ENCODE measurements at places on chromosomes 11 and 22. TPM values are rescaled to one million over a fixed set of nuclear protein-coding genes. Genes with fewer than 3 reads are reported as not detected.

The APBB1 gene
- total RNA-seq: 28.1 TPM

The HYOU1 gene
- total RNA-seq: 101 TPM

The WNT11 gene
- 0.43 TPM for total RNA-seq

The MRGPRX2 gene
- total RNA-seq: not detected

DNA sequence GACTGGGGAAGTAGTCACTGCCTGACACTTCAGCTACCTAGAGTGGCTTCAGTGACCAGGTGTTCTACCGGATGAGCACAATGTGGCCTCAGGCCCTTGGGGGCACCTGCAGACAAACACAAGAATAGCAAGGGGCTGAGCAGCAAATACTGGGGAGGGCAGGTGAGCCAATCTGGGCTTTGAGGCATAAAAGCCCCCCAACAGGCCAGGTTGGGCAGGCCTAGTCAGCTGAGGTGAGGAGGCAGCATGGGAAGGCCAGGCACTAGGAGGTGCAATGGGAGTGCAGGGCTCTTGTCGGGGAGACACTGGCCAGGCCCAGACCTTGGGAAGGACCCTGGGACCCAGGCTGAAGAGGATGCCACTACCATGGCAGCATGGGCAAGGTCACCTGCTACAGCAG, 9.0 kb downstream of the UFD1 start:
- H3K27ac ChIP-seq: no peak overlapping the region
- no peak overlapping the region for H3K4me3 ChIP-seq
- no peaks in the 10 kb centered on the region for H3K27me3 ChIP-seq
- no peaks in the 10 kb centered on the region for H3K4me1 ChIP-seq
- H3K36me3 ChIP-seq: peaks cover 45% of the 10 kb centered on the region

DNA sequence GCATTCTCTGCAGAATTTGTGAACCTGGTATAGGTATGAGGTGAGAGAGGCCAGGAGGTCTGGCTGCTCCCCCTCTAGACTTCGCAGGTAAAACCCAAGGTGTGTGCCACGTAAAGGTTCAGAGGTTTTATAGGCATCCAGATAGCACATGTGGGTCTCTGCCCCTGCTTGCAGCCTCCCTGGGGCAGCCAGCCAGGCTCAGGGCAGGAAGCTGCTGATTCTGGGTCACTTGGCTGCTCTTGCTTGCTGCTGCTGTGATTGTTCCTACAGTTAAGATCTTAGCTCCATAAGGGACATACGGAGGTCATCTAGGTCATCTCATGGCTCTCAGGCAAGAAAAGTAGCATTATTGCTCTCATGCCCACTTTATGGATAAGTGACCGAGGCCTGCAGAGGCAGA, 30.2 kb downstream of the ZBTB16 start:
- H3K4me3 ChIP-seq: no peak overlapping the region
- peaks cover 1% of the 10 kb centered on the region for H3K27me3 ChIP-seq

DNA sequence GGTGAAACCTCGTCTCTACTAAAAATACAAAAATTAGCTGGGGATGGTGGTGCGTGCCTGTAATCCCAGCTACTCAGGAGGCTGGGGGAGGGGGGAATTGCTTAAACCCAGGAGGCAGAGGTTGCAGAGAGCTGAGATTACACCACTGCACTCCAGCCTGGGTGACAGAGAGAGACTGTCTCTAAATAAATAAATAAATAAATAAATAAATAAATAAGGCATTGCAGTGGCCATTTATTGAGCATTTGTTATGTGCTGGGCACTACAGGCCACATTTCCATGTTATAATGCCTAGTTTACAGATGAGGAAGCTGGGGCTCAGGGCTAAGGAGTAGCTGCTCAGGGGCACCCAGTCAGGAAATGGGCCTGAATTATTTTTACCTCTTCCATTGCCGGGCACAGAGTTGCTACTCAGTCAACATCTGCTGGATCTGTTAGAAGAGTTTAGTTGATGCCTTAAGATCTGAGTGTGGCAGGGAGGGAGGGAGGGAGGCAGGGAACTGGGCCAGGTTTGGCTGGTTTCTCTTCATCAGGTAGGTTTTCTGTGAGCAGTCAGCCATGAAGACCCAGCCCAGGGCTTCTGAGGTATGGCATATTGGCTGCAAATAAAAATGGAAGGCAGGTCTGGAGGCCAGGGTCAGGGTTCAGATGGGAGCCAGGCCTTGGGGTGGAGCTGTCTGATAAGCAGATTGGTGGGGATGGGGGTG, 5.6 kb downstream of the PVALB start:
- H3K27ac ChIP-seq: no peak overlapping the region
- no peaks in the 10 kb centered on the region for H3K36me3 ChIP-seq
- no peak for DNase-seq
- H3K4me3 ChIP-seq: no peak overlapping the region
- H3K27me3 ChIP-seq: peaks cover 25% of the 10 kb centered on the region
- peaks cover 17% of the 10 kb centered on the region for H3K4me1 ChIP-seq

DNA sequence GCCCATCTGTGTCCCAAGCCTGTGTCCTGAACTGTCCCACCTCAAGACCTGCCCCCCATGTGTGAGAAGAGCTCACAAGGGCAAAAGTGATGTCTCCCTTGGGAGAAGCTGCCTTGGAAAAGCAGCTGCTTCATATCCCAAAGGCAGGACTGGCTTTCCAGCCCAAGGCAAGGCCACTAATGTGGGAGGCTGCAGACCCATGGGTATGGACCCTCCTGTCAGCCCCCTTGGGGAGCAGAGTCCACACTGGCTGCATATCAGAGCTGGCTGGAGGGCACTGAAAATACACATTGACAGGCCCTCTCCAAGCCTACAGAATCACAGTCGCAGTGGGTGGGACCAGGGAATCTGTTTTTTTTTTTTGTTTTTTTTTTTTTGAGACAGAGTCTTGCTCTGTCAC, 2.7 kb downstream of the PELI3 start:
- H3K36me3 ChIP-seq: peaks cover 2% of the 10 kb centered on the region
- no peak overlapping the region for H3K4me3 ChIP-seq
- no peak overlapping the region for H3K27ac ChIP-seq
- peaks cover 27% of the 10 kb centered on the region for H3K4me1 ChIP-seq

DNA sequence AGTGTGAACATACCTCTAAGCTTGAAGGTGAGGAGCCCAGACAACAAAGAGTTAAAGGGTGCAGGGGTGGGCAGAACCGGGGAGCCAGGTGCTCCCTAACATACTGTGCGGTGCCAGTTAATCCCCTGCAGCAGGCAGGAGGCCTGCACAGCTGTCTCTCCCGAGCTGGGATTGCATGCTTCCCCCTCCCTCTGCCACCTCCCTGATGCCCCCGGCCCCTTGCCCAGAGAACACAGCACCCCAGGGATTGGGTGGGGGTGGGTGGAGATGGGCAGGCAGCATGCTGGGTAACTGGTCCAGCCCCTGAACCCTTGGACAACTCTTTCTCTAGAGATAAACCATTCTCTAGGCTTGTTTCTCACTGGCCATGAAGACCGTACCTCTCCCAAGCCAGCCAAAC, 67.7 kb upstream of the MYOD1 start:
- H3K36me3 ChIP-seq: no peaks in the 10 kb centered on the region
- H3K27ac ChIP-seq: no peak overlapping the region
- H3K4me1 ChIP-seq: no peaks in the 10 kb centered on the region
- no peak overlapping the region for H3K4me3 ChIP-seq

GRCh38 chr11:62553839-62554361, 7.3 kb upstream of the AHNAK start:
- H3K4me3 ChIP-seq: no peak overlapping the region
- H3K27ac ChIP-seq: peak overlapping the region; percentile 94
- peaks cover 82% of the 10 kb centered on the region for H3K4me1 ChIP-seq
- H3K36me3 ChIP-seq: peaks cover 25% of the 10 kb centered on the region
- no peaks in the 10 kb centered on the region for H3K27me3 ChIP-seq

DNA sequence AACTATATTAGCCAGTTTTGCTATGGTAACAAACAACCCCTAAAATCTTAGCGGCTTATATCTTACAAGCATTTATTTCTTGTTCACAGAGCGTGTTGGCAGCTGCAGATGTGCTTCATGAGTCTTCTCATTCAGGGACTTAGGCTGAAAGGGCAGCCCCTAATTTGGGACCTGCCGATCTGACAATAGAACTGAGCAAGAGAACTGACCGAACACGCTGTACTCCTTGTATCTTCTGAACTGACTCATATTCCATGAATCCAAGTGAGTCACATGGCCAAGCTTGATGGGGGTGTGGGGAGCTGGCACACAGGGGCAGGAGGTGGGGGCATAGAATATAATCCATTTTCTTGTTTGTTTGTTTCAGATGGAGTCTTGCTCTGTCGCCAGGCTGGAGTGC, 481.7 kb upstream of the CADM1 start:
- no peak for DNase-seq
- H3K27me3 ChIP-seq: peaks cover 2% of the 10 kb centered on the region
- no peaks in the 10 kb centered on the region for H3K4me1 ChIP-seq
- H3K36me3 ChIP-seq: no peaks in the 10 kb centered on the region

- no peaks in the 10 kb centered on the region for H3K27me3 ChIP-seq
- DNase-seq: peak; percentile 76
- peak within 1 kb of the TSS; percentile 78 for H3K4me3 ChIP-seq
- peaks cover 73% of the 10 kb centered on the region for H3K4me1 ChIP-seq
- H3K27ac ChIP-seq: peak within 1 kb of the TSS; percentile 88
Observed at GRCh38 chr11:2301631-2302305, at the start of the genes C11orf21 and TSPAN32. Gene C11orf21 (minus strand): TSS chr11:2301918. CDS start chr11:2301808, 110 bp downstream. Gene TSPAN32 (plus strand): TSS chr11:2302013. CDS start chr11:2302150, 137 bp downstream.

All from activated CD8-positive, alpha-beta T cell treated with anti-CD3 and anti-CD28 coated beads for 36 hours (primary cell).